ENCODE measurements at places on chromosomes 12 and 14.

DNA sequence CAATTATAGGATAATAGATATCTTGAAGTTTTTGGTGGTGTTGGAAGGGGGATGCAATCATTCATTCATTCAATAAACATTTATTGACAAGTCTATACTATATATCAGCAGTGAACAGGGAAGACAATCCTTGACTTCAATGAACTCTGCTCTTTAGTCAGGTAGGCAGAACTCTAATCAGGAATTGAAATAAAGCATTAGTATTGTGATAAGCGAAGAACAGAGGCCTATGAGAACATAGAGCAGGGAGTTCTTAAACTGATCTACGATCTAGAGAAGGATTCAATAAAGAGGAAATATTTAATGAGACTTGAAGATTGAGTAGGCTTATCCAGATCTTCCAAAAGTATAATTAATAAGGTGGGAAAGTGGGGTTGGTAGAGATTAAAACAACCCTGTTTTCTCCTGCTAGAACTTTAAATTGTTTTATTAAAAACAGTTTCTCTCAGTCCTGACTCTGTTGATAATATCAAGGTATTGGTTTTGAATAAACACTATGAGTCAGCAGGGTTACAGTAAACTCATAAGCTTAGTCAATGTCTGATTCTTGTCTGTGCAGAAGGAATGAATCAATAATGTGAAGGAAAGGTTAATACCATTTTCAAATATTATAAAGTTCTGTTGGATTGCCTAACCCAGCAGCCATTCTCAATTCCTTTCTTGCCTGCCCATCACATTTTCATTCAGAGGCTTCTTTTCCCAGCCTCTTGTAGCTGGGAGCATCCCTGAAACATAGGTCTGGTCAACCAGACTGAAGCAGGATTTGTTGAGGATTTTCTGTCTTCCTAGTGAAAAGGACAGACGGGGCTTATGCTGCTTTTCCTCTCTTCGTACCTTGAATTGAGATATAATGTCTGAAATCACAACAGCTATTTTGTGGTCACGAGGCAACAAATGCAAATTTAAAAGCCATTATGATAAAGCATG, 38.9 kb upstream of the KTN1 start:
- no peak for DNase-seq

- DNase-seq = no peak
These were observed 10.0 kb downstream of the SLC38A4 start for GRCh38 chr12:46815809-46816208.

GRCh38 chr14:92109490-92109889, 3.1 kb upstream of the ATXN3 start:
- DNase-seq = no peak

DNA sequence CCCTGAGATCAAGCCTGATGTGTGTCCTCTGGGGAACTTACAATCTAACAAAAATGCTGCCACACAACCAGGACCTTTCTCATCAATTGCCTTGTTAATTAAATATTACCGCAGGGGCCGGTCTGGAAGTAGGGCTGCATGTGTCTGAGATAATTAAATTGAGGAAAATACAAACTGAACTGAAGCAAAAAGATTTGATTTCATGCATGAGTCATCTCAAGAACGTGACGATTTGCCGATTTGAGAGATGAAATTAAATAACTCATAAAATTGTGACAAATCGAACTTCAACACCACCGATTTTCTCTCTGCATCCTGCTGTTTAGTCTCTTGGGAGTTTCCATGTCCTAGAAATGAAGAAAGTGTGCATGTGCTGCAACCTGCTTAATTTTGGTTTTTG, 94.6 kb upstream of the DAAM1 start:
- no peak for DNase-seq

GRCh38 chr14:36659822-36660735, 1.6 kb upstream of the PAX9 start:
- DNase-seq = no peak

GRCh38 chr12:113346353-113346752, 11.4 kb upstream of the SLC8B1 start:
- DNase-seq = no peak

DNA sequence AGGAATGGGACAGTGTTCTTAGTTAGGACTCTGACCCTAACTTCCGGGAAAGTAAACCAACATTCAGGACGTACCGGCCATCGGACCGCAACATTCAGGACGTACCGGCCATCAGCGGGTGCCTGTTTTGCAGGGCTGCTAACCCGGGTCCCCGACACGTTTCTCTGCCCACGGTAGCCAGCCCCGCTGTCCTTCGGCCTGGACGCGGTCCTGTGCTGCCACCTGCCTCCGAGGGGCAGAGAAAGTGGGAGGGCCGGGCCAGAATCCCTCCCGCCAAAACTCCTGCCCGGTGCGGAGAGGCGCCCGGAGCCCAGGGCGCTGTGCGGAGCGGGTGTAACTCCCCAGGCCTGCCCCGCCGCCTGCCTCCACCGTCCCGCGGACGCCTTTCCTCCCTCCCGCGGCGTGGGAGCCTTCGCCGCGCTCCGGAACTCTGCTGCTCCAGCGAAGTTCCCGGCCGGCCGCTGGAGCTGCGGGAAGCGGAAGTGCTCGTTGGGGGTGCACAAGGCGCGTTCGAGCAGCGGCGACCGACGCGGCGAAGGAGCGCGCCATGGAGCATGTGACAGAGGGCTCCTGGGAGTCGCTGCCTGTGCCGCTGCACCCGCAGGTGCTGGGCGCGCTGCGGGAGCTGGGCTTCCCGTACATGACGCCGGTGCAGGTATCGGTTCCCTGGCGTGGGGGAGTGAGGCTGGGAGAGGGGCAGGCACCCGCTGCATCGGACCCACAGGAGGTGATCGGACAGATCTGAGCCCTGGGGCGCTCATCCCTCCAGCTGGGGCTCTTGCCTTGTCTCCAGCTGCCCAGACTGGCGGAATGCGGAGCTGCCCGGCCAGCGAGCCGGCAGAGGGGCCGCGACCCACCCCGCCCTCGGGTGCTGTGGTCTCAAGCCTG, at the start of gene DDX55:
DDX55 (plus strand) TSS at position 498 of the 888 bp plus-strand sequence; CDS start at position 548, 50 bp downstream.
- peak; percentile 32 for DNase-seq

DNA sequence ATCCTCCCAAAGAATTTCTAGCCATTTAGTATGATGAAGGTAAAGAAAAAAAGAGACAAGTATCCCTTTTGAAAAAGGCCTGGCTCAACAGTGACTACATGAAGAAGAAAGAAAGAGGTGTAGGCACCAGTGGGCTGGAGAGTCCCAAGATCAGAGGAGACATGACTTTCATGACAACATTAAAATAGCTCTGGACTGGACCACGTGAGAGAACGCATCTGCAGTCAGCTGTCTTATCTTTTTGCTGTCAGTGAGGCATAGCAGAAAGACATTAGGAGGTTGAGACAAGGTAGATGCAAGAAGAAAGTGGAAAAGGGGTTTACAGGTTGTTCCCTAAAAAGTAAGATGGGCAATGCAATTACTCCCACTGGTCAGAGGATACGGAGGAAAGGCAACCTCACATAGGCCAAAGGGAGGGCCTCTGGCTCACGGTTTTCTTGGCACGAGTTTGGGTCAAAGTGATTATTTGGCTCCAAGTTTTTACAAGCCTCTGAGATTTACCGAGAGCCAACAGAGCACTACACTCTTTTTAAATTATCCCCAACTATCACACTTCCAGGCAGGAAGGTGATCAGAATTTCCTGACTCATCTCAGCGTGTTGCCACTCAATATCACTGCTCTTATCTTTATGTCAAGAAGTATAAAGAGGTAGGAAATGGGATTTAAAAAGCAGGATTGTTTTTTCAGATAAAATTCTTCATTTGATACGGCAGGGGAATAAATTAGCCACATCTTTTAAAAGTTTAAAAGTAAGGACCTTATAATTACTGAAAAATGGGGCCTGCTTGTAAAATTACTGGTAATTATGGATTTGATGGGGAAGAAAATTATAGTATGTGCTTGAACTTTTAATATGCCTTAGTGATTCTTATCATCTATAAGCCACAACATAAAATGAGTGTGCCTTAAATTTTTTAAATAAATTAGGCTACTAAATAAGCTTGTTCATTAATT, 29.2 kb downstream of the TMTC1 start:
- DNase-seq = no peak

DNA sequence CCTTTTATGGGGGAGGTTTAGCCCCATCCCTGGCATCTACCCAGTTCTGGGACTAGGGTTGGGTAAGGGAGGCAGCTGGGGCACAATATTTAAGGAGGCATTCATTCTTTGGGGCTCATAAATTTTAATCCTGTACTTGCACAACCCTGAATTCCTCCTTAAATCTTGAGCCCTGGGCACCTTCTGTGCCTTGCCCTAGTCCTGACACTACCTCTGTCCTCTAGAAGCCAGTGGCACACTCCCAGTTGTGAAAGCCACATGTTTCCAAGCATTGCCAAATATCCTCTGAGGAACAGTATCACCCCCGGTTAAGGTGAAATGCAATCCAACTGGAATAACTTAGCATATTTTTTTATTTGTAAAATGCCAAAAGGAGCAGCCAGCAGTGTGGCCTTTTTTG, 36.6 kb downstream of the SLC16A7 start:
- DNase-seq = no peak

- DNase-seq = no peak
These were observed 58.8 kb downstream of the APPL2 start for GRCh38 chr12:105177208-105177607.

DNA sequence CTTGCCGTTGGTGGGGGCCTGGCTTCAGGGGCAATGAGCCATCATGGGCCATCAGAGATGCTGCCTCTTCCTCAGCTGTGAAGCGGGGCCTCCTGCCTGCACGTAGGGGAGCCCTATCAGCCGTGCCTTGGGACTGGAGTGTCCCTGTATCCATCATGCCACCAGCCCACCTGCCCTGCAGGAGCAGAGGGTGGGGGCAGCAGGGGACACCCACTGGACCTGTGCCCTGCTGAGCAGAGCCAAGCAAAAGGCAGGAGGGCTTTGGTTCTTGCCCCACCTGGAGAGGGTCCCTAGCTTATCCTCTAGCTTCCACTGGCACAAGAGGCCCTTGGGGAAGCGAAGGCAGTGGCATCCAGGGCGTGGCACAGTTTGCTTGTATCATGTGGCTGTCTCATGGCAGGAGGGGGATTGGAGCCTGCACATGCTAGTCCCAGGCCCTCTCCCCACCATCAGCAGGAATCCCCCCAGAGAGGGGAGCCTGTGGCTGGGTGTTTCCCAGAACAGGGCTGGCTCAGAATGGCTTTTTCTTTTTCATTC, 10.1 kb downstream of the ADSS1 start:
- DNase-seq = no peak

- no peak for DNase-seq
These were observed 4.4 kb upstream of the GALNT6 start for GRCh38 chr12:51395283-51396230.

DNA sequence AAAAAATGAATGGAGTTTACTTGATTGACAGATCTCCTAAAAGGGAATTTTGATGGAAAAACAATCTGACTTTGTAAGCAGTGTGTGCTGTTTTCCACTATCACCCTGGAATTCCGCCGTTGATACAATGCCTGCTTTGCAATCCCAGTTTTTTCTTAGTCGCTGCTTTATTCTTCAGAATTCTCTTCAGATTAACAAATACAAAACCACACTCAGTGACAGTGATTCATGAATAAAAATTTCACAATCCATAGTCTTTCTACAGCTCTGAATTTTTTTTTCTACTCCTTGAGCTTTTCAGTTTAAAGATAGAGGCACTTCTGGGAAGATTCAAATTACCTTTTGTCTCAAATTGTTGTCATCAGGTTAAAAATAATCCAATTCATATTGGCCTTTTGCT, 44.6 kb upstream of the KITLG start:
- peak; percentile 22 for DNase-seq

GRCh38 chr12:87779858-87780498, 249.2 kb downstream of the C12orf50 start:
- DNase-seq = no peak

DNA sequence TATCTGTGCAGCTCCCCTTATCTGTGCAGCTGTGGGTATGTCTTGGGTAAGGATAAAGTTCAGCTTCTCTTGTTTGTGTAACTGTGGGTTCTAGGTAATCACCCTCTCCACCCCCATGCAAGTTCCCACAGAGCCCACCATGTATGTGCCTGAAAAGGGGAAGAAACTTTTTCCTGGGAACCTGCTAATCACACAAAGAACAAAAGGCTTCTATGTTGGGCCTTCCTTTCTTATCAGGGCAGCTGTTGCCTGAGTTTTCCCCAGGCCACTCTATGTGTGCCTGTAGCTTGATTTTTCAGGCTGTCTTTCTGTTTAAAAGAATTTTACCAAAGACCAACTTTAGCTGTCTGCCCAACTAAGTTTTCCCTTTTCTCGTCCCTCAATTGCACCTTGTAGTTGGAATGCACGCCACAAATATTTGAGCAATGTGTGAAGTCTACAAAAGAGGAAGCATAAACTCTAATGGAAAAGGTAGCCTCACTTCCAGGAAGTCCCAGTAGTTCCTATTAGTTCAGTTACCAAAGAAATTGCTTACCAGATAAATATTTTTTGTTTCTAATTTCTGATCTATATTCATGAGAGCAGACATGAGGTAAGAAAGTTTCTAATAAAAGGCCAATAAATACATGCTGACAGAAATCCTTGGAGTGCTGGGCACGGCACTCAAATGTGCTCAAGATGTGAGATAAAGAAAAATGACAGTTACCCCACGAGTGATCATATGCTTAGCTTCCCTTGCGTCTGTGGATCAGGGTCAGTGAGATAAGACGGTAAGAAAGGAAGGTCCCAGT, 2.7 kb upstream of the GALC start:
- no peak for DNase-seq

GRCh38 chr14:71141701-71142374, 234.6 kb downstream of the PCNX1 start:
- DNase-seq = peak; percentile 31

GRCh38 chr14:35196571-35196970, 74.2 kb downstream of the PRORP start:
- DNase-seq = no peak

DNA sequence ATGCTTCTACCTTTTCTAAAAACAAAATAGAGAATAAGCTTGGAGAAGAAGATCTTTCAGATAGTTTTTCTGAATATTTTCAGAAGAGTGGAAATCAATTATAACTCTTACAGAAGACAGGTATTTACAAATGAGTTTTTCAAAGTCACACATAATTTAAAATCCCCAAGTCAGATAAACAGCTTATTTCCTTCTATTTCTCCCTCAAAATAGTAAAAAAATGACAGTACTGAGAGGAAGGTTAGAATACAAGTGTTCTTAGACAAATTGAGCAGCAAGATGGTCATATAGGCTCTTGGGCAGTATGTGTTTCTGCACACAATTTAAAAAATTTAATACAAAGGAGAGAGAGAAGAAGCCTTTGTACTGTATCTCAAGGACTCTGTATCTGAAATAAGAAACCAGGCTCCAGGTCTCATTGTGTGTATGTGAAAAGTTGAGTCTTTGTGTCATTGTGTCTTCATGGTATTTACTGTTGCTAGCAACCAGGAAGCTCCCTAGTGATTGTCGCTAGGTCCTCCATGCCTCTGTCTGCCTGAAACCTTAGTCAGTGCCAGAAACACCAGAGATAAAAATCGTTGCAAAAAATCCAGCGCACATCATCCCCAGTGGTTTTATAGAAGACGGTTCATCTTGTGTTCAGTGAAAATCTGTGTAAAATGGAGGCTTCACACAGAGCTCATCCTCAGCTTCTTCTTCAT, 12.9 kb upstream of the TUBA1A start:
- no peak for DNase-seq

All from astrocyte of the cerebellum (primary cell).